C1 segment of cervical spinal cord (tissue), 14 donors: ENCODE measurements at places on chromosomes 1 and 21.

- DNase-seq = no peak
These were observed 88.0 kb upstream of the IVNS1ABP start for GRCh38 chr1:185404907-185405568.

- no peak for DNase-seq
These were observed 3.7 kb downstream of the PCSK9 start for GRCh38 chr1:55043011-55043410.

DNA sequence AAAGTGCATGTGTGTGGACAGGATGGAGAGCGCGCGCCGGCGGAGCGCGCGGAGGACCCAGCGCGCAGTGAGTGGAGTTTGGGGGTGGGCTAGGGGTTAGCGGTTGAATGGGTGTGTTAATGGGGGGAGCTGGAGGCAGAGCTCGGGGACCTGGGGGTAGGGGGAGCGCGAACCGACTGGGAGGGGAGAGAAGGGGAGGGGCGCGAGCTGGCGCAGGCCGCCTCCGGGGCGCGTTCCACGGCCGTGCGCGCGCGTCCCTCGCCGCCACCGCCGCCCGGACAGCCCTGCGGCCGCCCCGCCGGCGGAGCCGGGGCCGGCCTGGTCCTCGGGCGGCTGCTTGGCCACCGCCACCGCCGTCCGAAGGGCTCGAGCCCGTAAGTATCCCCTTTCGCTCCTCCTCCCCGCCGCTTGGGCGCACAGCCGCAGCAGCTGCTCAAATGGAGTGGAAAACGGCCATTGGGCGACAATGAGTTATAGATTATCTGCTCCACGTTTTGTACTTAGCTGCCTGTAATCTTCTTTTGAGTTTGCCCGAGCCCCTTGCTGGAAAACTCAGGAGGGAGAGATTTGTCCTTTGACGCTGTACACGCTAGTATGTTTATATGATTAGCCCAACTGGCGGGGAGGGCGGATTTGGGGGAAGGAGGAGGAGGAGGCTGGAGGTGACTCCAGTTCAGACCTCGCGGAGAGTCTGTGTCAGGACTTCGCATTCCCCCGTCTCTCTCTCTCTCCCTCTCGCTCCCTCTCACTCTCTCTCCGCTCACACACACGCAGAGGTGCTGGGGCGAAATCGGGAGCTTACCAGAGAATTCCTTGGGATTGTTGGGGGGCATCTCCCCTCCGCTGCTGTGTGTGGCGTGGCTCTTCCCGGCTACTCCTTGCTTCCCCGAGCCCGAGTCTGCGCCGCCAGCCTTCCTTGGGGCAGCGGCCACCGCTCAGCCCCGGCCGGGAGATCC lies at the start of gene ADGRL2:
Gene ADGRL2, plus strand, starts transcription at position 240 of the 956 bp plus-strand sequence. CDS start 36,051 bp downstream, outside the sequence.
- DNase-seq = no peak

DNA sequence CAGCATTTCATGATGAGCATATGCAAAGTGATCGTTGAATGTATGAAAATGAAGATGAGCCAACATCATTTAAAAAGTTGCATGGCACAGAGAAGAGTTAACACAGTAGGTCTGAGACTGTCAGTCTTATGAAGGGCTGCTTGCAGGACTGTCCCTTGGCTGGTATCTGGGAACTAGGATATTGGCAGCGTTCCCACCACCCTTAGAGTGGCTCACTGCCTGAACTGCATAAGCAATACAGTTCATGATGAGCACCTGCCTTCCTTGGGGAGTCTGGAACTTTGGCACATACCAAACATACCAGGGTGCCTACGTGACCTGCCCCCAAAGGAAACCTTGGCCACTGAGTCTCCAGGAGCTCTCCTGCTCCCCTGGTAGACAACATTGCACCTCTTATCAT lies 161.8 kb downstream of the DSCAM start:
- DNase-seq = no peak

DNA sequence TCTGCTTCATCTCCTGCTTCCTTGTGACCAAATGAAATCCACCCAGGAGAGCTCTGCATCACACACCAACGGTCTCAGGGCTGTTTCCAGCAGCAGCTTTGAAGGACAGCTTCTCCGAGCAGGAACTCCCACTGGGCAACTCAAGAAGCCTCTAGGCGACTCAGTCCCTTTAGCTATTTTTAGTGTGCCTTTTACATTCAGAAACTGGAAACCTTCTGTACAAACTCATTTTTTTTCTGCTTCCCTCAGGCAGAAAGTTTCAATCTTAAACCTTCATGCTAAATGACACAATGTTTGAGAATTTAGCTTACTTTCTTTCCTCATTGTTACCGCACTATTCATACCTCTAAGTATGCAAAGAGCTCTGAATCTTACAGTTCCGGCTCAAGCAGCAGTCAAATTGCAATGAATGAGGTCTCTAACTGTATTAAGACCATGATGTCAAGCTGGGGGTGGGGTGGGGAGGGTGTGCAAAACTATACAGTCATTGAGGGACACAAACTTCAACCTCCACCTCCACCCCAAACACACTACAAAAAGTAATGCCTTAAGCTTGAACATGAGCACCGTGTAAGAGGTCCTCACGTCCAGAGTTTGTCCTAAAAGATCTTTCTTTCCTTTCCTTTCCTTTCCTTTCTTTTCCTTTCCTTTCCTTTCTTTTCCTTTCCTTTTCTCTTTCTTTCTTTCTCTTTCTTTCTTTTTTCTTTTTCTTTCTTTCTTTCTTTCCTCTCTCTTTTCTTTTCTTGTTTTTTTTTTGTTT lies 16.4 kb upstream of the TARBP1 start:
- no peak for DNase-seq

GRCh38 chr1:208006258-208006920 lies 95.5 kb upstream of the CD34 start:
- no peak for DNase-seq

- DNase-seq = no peak
These were observed 24.0 kb downstream of the PGLYRP3 start for GRCh38 chr1:153288634-153289275.

DNA sequence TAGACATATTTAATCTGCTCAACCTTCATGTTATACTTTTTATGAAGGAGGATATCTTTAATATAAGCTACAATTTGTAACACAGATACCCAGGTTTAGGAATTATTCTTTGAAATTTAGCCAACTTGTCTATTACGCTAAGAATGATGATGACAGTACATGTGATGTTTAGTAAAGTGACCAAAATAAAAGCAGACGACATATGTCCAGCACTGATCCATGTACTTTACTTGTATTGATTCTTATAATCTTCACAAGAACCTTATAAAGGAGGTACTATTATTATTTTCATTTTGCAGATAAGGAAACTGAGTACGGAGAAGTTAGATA lies 37.2 kb upstream of the ATG4C start:
- DNase-seq = no peak

DNA sequence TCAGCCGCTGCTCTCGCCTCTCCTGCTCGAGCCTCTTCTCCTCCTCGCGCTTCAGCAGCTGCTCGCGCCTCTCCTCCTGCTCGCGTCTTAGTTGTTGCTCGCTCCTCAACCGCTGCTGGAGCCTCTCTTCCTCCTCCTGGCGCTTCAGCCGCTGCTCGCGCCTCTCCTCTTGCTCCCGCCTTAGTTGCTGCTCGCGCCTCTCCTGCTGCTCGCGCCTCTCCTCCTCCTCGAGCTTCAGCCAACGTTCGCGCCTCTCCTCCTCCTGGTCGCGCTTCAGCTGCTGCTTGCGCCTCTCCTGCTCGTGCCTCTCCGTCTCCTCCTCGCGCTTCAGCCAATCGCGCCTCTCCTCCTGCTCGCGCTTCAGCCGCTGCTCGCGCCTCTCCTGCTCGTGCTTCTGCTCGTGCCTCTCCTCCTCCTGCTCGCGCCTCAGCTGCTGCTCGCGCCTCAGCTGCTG lies 3.7 kb downstream of the TCHH start:
- no peak for DNase-seq
